ENCODE measurements at places on chromosomes 16 and 17.

- no peak for DNase-seq
Observed at GRCh38 chr17:71978435-71978834, 142.4 kb upstream of the SOX9 start.

DNA sequence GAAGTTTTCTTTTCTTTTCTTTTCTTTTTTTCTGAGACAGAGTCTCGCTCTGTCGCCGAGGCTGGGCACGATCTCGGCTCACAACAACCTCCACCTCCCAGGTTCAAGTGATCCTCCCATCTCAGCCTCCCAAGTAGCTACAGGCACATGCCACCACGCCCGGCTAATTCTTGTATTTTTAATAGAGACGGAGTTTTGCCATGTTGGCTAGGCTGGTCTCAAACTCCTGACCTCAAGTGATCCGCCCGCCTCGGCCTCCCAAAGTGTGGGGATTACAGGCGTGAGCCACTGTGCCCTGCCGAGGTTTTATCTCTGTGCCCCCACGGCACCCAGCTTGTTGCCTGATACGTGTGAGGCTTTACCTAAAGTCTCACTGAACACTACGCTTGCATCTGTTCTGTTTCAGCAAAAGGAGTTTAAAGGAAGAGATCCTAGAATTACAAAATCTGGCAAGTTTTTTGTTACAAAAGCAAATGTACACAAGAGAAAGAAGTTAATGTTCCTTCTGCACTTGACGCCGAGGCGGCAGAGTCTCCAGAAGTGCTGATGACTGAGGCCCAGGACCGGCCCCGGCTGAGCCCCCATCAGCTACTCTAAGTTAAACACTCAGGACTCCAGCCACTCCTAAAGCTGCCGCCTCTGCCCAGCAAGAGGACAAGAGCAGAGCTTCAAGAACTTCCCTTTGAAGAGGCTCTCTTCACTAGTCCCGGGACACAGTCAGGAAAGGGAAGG is 9.2 kb downstream of the ABCA3 start:
- DNase-seq: no peak

DNA sequence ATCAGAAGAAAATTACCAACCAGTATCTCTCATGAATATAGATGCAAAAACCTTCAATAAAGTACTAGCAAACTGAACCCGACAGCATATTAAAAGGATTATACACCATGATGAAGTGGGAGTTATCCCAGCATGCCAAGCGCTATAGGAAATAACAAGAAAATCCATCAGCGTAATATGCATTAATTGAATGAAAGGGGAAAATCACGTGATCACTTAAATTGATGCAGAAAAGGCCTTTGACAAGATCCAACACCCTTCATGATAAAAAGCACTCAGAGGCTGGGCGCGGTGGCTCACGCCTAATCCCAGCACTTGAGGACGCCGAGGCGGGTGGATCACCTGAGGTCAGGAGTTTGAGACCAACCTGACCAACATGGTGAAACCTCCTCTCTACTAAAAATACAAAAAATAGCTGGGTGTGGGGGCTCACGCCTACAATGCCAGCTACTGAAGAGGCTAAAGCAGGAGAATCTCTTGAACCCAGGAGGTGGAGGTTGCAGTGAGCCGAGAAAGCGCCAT is 4.8 kb downstream of the CTRB2 start:
- no peak for DNase-seq

- no peak for DNase-seq
Observed at GRCh38 chr16:79422064-79422463, 178.5 kb downstream of the MAF start.

DNA sequence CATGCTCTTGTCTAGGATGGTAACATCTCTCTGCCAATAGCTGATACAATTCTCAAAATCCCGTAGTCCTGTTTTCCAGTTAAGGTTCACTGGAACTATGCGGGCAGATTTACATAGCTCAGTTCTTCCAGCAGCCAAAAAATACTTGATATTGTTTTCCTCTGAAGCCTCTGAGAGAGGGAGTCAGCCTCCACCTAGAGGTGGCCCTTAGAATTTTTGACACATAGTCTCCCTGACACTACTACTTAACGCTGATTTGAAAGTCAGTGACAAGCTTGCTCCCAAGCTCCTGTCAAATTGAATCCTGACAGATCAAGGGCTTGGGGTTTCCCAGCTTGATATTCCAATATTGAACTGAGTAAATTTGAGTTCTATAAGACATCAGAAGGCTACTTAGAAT is 1780.1 kb downstream of the TP53TG3F start:
- DNase-seq: no peak

Data from activated CD4-positive, alpha-beta T cell treated with anti-CD3 and anti-CD28 coated beads, Interleukin-2, Interleukin-6, amounts not matched to agents 100 ng/mL and 50 ng/mL, durations not matched to agents 16 hours and 8 hours (primary cell).